ENCODE measurements at places on chromosomes 16 and 17. TPM values are rescaled to one million over a fixed set of nuclear protein-coding genes. Genes with fewer than 3 reads are reported as not detected.

Gene SDK2
- polyA plus RNA-seq, result 8.3 TPM

Gene SPATA2L
- 5.7 TPM for polyA plus RNA-seq

Gene SLC52A1
- polyA plus RNA-seq, result 0.15 TPM

Gene CFAP97D1
- polyA plus RNA-seq, result 0.19 TPM

Gene KRT33A
- not detected for polyA plus RNA-seq

Gene ASPA
- polyA plus RNA-seq, result 24.3 TPM

Data from right renal cortex interstitium (tissue), 3 donors.